ENCODE measurements at places on chromosomes 2 and 18.
A peak's percentile ranks its signal among the peaks of the same experiment; 100 is the strongest.

- H3K27me3 ChIP-seq, result no peaks in the 10 kb centered on the region
- H3K27ac ChIP-seq, result no peak overlapping the region
- H3K4me1 ChIP-seq, result no peaks in the 10 kb centered on the region
These were observed 123.6 kb upstream of the CYP26B1 start for GRCh38 chr2:72271276-72271614.

- DNase-seq, result no peak
- no peak overlapping the region for H3K4me3 ChIP-seq
- no peaks in the 10 kb centered on the region for H3K4me1 ChIP-seq
- no peaks in the 10 kb centered on the region for H3K27me3 ChIP-seq
- H3K36me3 ChIP-seq, result no peaks in the 10 kb centered on the region
These were observed 51.9 kb downstream of the PTPRM start for GRCh38 chr18:7618891-7619442.

DNA sequence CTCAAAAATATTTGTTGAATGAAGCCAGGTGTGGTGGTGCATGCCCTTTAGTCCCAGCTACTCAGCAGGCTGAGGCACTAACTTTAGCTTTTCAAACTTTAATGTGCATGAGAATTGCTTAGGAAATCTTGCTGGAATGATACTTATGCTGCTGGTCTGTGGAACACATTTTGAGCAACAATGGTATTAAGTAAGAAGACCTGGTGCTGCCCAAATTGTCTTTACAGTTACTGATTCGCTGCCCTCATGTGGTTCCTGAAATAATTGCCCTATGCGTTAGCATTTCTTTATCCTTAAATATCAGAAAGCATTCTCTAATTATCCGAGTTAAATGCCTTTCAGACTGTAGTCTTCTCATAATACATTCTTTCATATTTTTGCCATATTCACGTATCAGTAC is 76.0 kb upstream of the SESTD1 start:
- H3K4me3 ChIP-seq, result no peak overlapping the region
- H3K4me1 ChIP-seq, result no peaks in the 10 kb centered on the region
- no peak for DNase-seq
- no peaks in the 10 kb centered on the region for H3K27me3 ChIP-seq

- H3K27me3 ChIP-seq, result no peaks in the 10 kb centered on the region
- H3K4me1 ChIP-seq, result no peaks in the 10 kb centered on the region
- H3K27ac ChIP-seq, result no peak overlapping the region
These were observed 238.9 kb upstream of the ID2 start for GRCh38 chr2:8442833-8443486.

- H3K4me1 ChIP-seq, result no peaks in the 10 kb centered on the region
- H3K4me3 ChIP-seq, result no peak overlapping the region
- H3K27me3 ChIP-seq, result no peaks in the 10 kb centered on the region
These were observed 26.7 kb downstream of the POLI start for GRCh38 chr18:54296062-54296461.

DNA sequence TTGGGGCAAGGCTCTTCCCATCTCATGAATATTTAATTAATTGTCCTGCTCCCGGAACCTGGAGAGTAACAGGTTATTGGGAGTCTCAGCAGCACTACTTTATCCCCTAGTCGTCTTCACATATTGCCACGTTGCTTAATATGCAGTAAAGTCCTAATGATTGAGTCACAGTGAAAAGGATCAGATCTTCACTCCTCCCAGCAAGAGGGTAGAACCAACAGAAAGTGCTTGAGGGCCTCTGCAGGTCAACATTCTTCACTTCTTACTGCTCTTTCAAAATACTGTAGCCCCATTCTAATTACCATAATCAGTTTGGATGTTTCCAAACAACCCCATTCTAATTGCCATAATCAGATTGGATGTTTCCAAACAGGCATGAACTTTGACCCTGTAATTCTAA is 801.0 kb downstream of the LRRTM4 start:
- no peaks in the 10 kb centered on the region for H3K36me3 ChIP-seq
- no peaks in the 10 kb centered on the region for H3K27me3 ChIP-seq
- H3K4me3 ChIP-seq, result no peak overlapping the region
- H3K4me1 ChIP-seq, result no peaks in the 10 kb centered on the region
- no peak for DNase-seq

DNA sequence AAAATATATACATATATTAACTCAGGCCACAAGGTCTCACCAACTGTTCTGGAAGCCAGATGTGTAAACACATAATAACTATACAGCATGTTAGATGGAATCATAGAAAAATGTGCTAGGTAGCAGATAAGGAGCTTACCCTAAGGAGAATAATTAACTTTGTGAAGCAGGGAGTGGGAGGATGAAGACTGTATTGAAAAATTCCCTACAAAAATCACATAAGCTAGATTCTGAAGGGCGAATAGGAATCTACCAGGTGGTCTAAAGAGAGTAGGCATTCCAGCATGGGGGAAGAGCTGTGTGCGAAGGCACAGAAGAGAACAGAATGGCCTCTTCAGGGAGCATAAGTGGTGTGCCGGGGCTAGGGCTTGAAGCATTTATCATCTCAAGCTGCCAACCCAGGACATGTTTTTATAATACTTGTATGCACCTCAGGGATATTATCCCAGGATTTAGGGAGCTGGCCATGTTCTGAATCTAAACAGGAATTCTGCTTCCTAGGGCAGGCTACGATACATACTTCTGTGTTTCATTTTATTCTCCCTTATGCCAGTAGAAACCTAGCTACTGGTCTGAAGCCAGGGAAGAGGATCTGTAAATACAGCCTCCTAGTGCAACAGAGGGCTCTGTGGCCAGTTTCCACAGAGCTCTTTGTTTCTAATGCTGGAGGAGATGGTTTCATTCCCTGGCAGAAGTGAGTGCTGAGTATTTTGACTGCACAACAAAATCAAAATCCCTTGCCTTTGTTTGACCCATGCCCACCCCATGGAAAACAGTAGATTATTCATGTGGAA is 56.7 kb downstream of the NEMP2 start:
- no peak overlapping the region for H3K4me3 ChIP-seq
- H3K36me3 ChIP-seq, result no peaks in the 10 kb centered on the region
- no peak for DNase-seq

GRCh38 chr18:32759611-32760167 is 13.1 kb downstream of the KLHL14 start:
- H3K27ac ChIP-seq, result no peak overlapping the region
- 0 out of 2 replicates have a peak, but pooled peaks cover 2% of the 10 kb centered on the region for H3K4me1 ChIP-seq
- H3K36me3 ChIP-seq, result no peaks in the 10 kb centered on the region

DNA sequence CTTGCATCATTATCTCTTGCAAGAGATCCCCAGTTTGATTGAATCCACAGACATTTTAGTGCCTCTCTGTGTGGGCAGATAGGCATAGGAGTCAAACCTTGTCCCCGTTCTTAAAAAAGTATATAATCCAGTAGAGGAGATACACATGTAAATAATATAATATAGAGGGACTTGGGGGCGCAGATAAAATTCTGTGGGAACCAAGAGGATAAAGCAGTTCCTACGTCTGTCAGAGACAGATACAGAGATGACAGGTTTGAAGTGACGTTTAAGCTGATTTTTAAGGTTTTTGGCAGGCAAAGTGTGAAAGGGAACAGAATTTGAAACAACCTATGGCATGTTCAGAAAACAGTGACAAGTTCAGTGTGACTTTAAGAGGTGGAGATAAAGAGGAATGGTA is 63.1 kb downstream of the CAB39 start:
- H3K4me1 ChIP-seq, result no peaks in the 10 kb centered on the region
- H3K27me3 ChIP-seq, result no peaks in the 10 kb centered on the region
- H3K27ac ChIP-seq, result no peak overlapping the region

DNA sequence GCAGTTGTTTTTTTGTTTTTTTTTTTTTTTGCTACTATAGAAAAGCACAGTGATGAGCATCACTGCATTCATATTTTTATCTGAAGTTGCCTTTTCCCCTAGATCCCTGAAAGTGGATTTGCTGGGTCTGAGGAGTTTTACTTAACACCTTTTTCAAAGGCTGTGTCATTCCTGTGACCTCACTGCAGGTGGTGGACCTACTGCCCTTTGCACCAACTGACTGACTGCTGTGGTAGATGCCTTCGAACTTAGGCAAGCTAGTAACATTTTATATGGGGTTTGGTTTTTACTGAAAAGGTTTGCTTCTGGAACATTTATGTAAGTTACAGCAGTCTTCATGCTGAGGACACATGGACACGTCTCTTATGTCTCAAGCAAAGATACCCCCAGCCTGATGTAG is 36.2 kb downstream of the SPTBN1 start:
- no peak overlapping the region for H3K27ac ChIP-seq
- DNase-seq, result no peak
- H3K4me3 ChIP-seq, result no peak overlapping the region
- H3K4me1 ChIP-seq, result 0 out of 2 replicates have a peak, but pooled peaks cover 2% of the 10 kb centered on the region

GRCh38 chr2:129297430-129297829 is 682.0 kb upstream of the RAB6C start:
- H3K4me1 ChIP-seq, result no peaks in the 10 kb centered on the region
- peak; percentile 2 for DNase-seq
- no peaks in the 10 kb centered on the region for H3K27me3 ChIP-seq
- no peak overlapping the region for H3K4me3 ChIP-seq
- H3K27ac ChIP-seq, result no peak overlapping the region

DNA sequence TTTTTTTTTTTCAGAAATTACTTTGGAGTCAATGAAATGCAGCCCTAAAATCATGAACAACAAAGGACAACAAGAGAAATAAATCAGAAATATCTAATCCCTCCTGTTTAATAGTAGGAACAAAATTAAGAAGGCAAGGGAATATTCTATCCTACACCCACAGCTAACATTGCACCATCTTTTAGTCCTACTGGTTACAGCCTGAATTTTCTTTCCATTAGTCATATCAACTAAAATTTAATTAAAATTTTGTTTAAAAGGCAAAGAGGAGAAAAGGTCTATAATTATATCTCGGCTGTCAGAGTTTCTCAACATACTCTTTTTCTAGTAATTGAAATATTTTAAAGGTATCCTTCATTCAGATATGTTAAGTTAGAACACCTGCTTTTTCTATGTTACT is 61.9 kb downstream of the DTNA start:
- H3K27me3 ChIP-seq, result no peaks in the 10 kb centered on the region
- H3K4me1 ChIP-seq, result no peaks in the 10 kb centered on the region
- H3K36me3 ChIP-seq, result no peaks in the 10 kb centered on the region
- DNase-seq, result no peak

DNA sequence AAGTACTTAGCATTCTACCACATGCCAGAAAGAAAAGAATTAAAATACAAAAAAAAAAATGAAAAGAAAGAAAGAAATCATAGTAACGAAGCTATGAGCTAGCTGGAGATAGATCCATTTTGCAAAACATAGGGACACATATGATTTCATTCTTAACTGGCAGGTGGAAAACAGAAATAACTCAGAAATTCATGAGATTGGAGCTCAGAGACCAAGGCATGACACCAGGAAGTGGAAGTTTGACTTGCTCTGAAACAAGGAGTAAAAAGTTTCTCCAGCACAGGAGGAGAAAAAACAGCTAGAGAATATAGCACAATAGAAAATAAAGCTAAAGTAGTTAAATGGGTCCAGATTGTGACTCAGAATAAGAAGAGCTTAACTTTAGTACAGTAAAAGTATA is 278.1 kb downstream of the ZEB2 start:
- H3K27ac ChIP-seq, result no peak overlapping the region
- H3K4me1 ChIP-seq, result no peaks in the 10 kb centered on the region
- H3K36me3 ChIP-seq, result no peaks in the 10 kb centered on the region
- H3K27me3 ChIP-seq, result no peaks in the 10 kb centered on the region
- DNase-seq, result no peak
- H3K4me3 ChIP-seq, result no peak overlapping the region

- no peak overlapping the region for H3K4me3 ChIP-seq
- H3K4me1 ChIP-seq, result no peaks in the 10 kb centered on the region
- H3K36me3 ChIP-seq, result no peaks in the 10 kb centered on the region
- no peaks in the 10 kb centered on the region for H3K27me3 ChIP-seq
These were observed 17.7 kb upstream of the SERPINB2 start for GRCh38 chr18:63869851-63870250.

DNA sequence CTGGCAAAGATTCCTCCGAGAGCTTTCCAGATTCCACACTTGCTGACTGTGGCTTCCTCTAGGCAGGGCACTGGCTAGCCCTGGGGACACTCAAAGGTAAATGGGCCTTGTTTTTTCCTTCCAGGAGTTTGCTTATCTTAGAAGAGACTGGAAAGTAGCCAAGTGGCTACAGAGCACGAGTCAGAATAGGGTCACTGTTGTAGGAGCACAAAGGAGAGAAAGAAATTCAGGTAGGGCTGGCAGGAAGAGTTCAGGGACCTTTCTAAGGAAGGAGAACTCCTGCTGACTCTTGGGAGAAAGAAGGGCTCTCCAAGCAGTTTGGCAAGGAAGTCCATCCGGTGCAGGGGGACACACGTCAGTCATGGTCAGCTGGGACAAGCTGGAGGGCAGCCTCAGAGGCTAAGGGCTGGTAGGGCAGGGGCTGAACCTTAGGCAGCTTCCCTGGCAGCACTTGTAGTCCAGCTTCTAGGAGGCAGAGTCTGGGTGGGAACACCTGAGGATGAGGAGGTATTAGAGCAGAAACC is 39.5 kb downstream of the NIFK start:
- no peak overlapping the region for H3K4me3 ChIP-seq
- peaks cover 3% of the 10 kb centered on the region for H3K4me1 ChIP-seq
- H3K27ac ChIP-seq, result no peak overlapping the region
- no peaks in the 10 kb centered on the region for H3K36me3 ChIP-seq
- no peaks in the 10 kb centered on the region for H3K27me3 ChIP-seq

- no peaks in the 10 kb centered on the region for H3K4me1 ChIP-seq
- H3K36me3 ChIP-seq, result no peaks in the 10 kb centered on the region
- H3K27ac ChIP-seq, result no peak overlapping the region
- H3K4me3 ChIP-seq, result no peak overlapping the region
- no peak for DNase-seq
- no peaks in the 10 kb centered on the region for H3K27me3 ChIP-seq
These were observed 40.3 kb downstream of the PRKD3 start for GRCh38 chr2:37284381-37284780.

DNA sequence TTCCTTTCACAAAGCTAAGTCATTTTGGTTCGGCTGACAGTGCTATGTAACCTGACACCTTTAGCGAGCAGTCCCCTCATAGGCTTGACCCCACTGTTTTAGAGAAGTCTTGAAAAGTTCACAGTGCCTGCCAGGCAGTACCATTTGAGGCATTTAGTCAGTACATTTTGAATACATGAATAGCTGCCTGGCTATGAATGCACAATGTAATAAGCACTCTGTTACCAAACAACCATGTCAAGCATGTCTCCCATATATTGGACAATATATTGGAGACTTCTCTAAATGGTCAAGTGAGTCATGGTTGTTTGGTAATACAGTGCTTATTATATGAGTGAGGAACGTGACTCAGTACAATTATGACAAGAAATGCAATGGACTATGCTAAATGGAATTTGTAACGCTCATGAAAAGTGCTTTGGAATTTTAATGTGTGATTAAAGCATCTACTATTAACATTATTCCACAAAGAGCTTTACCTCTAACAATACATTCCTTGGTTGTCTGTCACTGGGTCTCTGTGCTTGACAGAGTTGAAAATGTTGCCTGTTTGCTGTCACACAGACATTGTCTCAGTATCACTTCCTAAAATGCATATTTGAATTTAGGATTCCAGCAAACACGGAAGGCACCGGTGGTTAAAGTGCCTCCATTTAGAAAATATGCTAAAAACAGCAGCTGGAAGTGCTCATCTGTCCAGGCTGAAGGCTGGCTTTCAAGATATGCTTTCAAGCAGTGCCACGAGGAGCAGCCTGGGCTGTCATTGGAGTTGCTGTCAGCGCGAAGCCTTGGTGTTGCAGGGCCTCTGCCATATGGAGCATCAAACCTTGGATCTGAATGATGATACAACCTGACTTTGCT is 458.6 kb downstream of the FBXO15 start:
- H3K36me3 ChIP-seq, result no peaks in the 10 kb centered on the region
- peaks cover 3% of the 10 kb centered on the region for H3K4me1 ChIP-seq
- H3K27ac ChIP-seq, result no peak overlapping the region
- peak; percentile 13 for DNase-seq
- H3K4me3 ChIP-seq, result no peak overlapping the region

- no peaks in the 10 kb centered on the region for H3K36me3 ChIP-seq
- H3K4me3 ChIP-seq, result no peak overlapping the region
- no peaks in the 10 kb centered on the region for H3K27me3 ChIP-seq
- no peak overlapping the region for H3K27ac ChIP-seq
- H3K4me1 ChIP-seq, result no peaks in the 10 kb centered on the region
- DNase-seq, result no peak
These were observed 34.2 kb upstream of the TTR start for GRCh38 chr18:31557446-31557845.
